ENCODE measurements at places on chromosomes 6 and 20.

DNA sequence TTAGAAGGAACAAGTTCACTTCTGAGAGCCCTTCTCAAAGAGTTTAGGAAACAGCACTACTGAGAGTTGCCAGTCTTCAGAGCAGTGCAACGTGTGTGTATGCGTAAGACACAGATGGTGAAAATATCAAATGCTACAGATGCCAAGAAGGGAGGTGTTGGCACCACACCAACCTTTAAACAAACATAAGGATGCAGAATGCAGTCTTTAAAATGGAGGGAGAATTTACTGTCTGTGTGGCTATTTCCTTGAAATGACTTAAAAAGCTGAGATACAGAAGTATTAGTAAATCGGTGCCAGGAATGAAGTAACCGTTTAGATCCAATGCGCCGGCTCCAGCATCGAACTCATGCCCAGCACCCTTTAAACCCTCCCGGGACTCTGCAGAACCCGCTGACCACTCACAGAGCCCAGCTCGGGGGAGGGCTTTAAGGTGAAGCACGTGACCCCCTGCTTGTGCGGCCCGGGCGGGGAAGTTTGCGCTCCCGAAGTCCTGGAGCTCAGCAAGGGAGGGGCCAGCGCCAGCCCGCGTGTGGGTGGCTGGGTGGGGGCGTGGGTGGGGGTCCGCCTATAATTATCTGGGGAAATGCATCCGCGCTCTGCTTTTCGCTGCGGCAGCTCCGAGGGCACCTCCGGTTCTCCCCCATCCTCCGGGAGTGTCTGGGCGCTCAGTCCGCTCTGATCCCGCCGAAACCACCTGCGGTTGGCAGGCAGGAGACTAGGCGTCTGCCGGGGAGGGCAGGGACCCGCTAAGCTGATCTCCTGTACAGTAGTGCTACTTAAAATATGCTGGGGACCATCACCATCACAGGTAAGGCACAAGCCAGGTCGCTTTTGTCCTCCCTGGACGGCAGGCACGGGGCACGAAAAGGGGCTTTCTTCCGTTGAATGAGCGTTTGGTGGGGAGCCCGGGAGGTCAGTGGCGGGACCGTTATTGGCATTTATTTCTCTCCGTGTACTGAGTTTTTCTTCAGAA is 66.0 kb downstream of the ZBTB2 start:
- DNase-seq = peak; percentile 8

DNA sequence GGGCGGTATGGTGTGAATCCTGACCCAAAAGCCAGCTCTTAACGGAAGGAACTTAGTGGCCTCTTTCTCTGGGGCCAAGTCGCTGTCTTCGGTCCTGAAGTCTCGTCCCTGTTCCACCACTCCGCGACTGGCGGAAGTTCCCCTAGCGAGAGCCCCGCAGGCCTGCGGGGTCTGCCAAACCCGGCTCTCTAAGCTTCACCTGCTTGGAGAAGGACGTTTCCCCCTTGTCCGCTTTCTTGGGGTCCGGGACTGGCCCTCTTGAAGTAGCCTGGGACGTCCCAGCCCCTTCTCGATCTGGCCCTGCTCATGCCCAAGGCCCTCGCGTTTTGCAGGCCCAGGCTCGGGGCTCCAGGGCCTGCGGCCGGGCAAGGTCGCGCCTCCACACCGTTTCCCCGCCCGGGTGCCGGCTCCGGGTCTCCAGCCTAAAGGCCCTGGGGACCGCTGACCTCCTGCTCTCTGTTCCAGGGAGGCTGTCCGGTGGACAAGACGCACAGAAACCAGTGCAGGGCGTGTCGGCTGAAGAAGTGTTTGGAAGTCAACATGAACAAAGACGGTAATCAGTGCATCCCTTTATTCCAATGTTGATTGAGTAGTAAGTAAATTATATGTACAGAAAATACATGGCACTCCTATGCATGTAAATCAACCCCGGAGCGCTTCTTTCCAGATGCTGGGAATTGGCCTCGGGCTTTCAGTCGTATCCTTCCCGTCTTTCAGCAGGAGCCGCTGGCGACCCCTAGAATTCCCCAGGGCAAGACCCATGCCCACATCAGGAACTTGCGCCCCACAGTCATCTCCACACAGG is 8.8 kb downstream of the NR2E1 start:
- DNase-seq = no peak

DNA sequence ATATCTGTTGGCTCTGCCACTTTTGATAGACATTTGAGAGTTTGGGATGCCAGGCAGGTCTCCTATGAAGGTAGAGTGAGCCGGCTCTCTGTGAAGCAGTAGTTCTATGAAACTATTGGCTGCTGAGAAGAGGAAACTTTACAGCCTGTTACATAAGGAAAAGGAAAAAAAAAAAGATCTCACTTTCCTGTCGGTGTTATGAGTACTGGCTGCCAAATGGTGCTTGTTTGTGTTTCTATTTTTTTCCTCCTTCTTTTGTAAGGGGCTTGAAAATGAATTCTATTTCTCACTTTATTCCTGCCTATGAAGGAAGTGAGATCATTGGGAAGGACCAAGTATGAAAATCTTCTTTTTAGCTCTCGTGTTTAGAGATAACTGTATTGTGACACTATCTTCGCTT is 73.1 kb upstream of the CLDN20 start:
- no peak for DNase-seq

DNA sequence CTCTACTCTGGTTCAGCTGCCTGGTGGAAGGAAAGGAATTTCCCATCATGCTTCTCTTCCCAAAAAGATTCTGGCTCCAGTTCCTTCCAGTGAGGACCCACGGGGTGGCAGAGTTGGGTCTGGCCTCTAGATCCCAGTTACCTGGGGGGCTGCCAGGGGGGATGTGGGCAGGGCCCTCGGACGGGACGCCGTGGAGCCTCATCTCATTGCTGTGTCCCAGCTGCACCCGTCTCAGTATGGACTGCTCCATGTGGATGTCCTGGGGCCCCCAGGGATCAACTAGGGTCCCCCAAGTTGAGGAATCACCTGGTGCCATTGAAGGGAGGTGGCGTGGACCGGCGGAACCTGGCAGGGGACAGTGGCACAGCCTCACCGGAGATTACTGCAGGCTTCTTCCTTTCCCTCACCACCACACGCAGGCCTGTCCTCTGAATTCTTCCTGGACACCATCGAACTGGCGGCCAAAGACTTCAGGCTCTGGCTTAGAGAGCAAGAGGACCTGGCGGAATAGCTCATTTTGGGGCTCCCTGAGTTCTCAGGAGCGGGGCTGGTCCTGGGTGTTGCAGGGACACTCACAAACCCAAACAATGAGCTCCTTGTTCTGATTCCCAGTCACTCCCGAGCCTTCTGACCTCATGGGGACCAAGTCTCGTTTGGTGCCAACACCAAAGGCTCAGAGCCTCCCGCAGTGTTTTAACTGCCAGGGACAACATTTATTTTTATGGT is 8.5 kb downstream of the ZBP1 start:
- DNase-seq = no peak

All from CD4-positive, alpha-beta T cell treated with Interleukin-6 at 100 ng/mL for 8 hours (primary cell).